Activated CD4-positive, alpha-beta T cell treated with anti-CD3 and anti-CD28 coated beads, Interleukin-2, amount 10 ng/mL, durations not matched to agents 24 days and 14 days (primary cell): ENCODE measurements at places on chromosomes 5 and 9. TPM values are rescaled to one million over a fixed set of nuclear protein-coding genes. Genes with fewer than 3 reads are reported as not detected.
A peak's percentile ranks its signal among the peaks of the same experiment; 100 is the strongest.

SPAAR gene
- total RNA-seq = not detected in 2 replicates

IFNK gene
- not detected in 2 replicates for total RNA-seq

PIP5K1B gene
- total RNA-seq = 56.6 and 58.8 TPM in 2 replicates

SERINC5 gene
- 19.2 and 21.3 TPM in 2 replicates for total RNA-seq

NOXA1 gene
- 0.30 and 0.36 TPM in 2 replicates for total RNA-seq

TBC1D9B gene
- 129 and 138 TPM in 2 replicates for total RNA-seq

WDR31 gene
- 2.2 and 2.7 TPM in 2 replicates for total RNA-seq

CTSV gene
- total RNA-seq = 0.45 and 0.51 TPM in 2 replicates

CD274 gene
- 52.1 and 57.6 TPM in 2 replicates for total RNA-seq

DNA sequence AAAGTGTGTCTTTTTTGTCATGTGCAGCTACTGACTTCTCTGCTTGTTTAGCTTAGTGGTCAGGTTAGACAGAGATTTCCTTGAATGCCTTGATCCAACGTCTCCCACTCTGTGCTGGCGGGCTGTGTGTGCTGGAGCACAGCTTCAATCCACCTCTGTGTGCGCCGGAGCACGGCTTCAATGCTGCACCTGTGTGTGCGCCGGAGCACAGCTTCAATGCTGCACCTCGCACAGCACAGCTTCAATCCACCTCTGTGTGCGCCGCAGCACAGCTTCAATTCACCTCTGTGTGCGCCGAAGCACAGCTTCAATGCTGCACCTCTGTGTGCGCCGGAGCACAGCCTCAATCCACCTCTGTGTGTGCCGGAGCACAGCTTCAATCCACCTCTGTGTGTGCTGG lies 69.0 kb upstream of the PHYKPL start:
- DNase-seq = no peak

GRCh38 chr9:30758726-30759446 lies 1625.6 kb upstream of the ACO1 start:
- no peak for DNase-seq

GRCh38 chr9:75607521-75607920 lies 283.0 kb upstream of the PCSK5 start:
- no peak for DNase-seq

GRCh38 chr5:66010476-66010875 lies 84.1 kb downstream of the ERBIN start:
- DNase-seq = no peak

DNA sequence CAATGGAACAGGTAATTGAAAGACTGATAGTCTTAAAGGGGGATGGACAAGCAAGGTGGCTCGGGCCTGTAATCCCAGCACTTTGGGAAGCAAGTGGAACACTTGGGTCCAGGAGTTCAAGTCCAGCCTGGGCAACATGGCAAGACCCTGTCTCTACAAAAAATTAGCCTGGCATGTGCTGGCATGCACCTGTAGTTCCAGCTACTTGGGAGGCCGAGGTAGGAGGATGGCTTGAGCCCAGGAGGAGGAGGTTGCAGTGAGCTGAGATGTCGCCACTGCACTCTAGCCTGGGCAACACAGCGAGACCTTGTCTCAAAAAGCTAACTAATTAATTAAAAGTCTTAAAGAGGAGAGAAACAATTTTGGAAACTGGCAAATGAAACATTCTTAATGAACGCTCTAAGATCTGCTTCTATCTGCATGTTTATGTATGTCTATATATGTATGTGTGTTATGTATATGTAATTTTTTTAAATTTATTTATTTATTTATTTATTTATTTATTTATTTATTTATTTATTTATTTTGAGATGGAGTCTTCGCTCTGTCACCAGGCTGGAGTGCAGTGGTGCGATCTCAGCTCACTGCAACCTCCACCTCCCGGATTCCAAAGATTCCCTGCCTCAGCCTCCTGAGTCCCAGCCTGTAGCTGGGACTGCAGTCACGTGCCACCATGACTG lies 80.6 kb downstream of the SFXN1 start:
- no peak for DNase-seq

GRCh38 chr9:98775831-98776441 lies 20.4 kb downstream of the ANKS6 start:
- DNase-seq = peak; percentile 80

DNA sequence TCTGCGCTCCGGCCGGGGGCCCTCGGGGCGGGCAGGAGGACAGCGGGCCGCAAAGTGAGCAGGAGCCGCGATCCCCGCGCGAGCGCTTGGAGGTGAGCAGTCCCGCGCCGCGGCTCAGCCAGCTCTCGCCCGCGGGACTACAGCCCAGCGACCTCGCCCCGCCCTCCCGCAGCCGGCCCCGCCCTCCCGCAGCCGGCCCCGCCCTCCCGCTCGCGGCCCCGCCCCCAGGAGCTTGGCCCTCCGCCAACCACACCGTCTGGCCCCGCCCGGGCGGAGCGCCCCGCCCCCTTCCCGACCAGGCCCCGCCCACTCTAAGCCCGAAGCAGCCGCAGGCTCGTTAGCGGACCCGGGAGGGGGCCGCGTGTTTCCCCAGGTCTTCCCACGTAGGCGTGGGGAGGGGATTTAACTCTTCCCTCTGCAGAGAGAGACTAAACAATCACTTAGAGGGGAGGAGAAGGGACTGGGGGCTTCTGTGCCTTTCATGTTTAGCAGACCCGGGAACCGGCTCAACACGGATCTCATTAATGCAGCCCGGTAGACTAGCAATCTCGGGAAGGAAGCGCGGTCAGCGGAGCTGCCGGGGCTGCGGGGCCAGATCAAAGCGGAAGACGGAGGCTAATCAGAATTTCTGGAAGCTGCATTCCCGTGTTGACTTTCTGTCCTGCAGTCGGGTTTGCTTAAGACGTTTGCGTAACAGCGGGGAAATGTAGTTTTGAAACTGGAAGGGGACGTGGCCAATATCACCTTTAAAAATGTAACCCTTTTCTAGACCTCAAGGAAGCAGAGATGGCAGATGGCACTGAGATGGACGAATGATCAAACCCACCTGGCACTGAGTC lies at the start of gene MYO10:
MYO10 (minus strand) TSS at position 139 of the 839 bp plus-strand sequence. CDS start 480 bp downstream, outside the sequence.
- peak; percentile 79 for DNase-seq

DNA sequence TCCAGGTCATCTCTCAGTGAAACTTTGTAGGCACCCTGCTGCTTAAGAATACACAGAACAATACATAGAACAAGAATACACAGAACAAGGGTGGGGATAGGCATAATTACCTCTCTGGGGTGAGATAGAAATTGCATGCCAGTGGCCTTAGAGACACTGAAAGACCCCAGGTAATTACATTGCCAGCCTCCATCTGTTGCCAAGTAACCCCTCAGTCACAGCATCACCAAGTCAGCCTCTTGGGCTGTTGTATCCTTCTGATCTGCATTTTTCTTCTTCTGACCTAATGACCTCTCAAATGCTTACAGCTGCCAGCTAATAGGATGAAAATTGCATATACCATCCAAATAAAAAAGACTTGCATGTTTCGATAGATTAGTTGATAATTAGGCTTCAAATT lies 167.7 kb downstream of the GRIA1 start:
- no peak for DNase-seq

DNA sequence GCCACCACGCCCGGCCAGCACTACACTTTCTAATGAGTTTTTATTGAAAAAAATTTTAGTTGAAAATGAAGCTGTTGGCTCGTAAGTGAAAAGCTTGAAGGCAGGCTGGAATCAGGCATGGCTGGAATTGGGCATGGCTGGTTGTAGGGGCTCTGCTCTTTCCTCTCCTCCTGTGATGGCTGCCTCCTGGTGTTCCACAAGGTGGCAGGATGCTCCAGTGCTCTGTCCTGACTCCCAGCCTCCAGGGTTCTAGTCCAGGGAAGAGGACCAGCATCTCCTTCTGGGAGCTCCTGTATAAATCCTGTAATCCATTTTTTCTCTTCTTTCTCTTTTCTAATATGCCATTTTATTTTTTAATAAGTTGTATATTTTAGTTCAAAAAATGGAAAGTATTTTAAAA lies 57.2 kb upstream of the DHFR start:
- DNase-seq = no peak

DNA sequence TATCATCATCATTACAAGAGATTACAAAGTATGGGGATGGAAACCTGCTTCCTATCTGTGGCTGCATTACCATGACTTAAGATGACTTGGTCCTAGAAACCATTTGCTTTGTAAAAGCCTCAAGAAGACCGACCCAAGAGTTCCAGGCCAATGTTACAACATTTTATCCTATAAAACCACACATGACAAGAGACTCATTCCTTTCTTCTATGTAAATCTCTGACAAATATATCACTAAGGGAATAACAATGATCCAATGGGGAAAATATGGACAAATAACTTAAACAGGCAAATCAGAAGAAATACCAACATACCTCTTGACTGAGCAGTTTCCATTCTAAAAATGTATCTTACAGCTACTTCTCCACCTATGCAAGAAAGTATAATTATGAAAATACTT lies 44.3 kb upstream of the VPS13A start:
- no peak for DNase-seq

DNA sequence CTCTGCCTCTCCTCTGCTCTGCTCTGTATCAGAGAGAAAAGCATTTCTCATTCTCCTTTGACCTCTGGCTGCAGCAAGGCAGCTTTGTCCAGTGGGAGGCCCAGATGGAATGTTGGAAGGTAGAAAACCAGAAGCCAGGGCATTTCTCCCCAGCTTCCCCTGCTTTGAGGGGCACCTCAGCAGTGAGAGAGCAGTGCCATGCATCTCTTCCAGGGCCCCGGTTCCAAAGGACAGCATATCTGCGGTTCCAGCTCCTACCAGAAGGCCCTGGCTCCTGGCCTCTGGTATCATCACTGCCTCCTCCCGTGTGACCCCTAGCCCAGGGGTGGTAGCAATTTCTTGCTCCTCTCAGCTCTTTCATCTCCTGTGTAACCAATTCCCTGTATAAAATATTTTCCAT lies 190.8 kb downstream of the SPOCK1 start:
- no peak for DNase-seq

DNA sequence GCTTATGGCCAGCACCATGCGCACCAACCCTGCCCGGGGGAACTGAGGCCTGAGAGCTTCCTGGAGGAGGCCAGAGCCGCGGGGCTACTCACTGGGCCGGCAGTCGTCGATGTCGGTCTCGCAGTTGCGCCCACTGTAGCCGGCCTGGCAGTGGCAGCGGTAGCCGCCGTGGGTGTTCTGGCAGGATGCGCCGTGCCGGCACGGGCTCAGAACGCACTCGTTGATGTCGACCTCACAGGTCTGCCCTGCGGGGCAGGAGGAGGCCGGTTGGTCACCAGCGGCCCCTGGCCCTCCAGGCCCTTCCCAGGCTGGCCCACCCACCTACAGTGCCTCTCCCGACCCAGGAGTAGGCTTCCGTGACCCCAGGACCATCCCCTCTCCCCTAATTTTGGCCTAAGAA lies 27.7 kb upstream of the SEC16A start:
- DNase-seq = no peak

- DNase-seq = no peak
These were observed 6.6 kb downstream of the SLC22A4 start for GRCh38 chr5:132300577-132301343.

GRCh38 chr5:155193029-155193428 lies 179.5 kb downstream of the KIF4B start:
- no peak for DNase-seq
